HepG2 (cell line): ENCODE measurements at places on chromosomes 2 and 18.
A peak's percentile ranks its signal among the peaks of the same experiment; 100 is the strongest.

DNA sequence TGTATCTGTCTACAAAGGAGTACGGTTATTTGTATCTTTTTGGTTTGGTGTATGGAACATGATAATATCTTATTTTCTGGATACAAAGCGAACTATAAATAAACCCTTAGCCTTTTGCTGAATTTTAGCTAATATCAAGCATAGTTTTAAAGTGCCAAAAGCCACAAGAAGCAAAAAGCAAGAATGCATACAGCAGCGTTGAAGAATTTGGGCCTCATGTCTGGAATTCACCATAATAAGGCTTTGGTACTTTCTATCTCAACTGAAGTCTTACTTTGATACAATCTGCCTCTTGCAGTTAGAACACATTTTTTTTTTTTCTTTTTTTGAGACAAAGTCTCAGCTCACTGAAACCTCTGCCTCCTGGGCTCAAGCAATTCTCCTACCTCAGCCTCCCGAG is 151.5 kb downstream of the ERBB4 start:
- DNase-seq, result no peak

DNA sequence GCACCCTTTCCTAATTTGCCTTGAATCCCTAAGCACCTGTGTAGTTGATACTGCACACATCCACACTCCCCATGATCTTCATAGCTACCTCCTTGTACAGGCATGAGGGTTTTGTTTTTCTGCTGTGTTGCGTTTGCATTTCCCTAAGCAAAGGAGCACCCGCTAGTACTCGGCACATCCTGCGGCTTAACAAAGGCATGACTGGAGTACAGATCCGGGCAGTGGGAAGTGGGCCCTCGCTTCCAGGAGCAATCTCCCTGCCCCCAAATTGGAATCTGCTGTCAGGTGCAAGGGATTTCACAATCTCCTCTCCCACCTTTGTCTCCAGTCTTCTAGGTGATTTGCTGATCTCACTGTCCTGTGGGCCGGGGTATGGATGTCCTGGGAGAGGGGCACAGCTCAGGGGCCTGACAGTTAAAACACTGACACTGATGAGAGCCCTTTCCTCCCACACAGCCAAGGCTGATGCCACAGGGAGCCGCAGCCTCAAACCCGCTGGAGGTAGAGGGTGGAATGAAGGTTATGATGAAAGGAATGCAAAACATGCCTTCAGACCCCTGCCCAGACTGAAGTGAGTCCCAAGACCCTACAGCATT is 98.7 kb upstream of the THOC1 start:
- no peak for DNase-seq

DNA sequence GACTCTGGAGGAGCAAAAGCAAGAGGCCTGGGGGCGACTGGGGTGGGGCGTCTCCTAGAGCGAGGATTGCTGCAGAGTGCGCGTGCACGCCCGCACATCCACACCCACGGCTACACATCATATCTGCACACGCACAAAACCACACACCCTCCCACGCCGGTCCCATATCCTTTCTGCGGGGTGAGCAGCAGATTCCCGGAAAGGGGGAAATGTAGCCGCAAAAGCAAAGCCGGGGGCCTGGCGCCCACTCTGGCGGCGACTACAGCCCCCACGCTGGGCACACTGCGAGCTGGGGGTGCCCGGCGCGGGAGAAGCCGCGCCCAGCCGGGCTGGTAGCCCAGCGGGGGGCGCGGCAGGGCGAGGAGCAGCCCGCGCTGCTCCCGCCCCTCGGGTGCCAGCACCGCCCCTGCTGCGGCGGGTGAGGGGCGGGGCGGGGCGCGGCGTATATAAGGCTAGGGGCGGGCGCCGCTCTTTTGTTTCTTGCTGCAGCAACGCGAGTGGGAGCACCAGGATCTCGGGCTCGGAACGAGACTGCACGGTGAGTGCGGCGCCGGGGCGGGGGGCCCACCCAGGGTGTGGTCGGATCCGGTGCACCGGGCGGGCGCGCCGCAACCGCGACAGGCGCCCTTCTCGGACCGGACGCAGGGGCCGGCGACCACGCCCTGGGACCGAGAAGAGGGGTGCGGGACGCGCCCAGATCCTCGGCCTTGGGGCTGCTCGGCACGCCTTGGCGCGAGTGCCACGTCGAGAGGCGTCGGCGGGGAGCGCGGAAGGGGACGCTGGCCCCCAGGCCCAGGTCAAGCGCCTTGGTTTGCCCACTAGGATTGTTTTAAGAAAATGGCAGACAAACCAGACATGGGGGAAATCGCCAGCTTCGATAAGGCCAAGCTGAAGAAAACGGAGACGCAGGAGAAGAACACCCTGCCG is at the start of gene TMSB10:
Gene TMSB10, plus strand, starts transcription at position 476 of the 927 bp plus-strand sequence.
- DNase-seq, result peak; percentile 73

- no peak for DNase-seq
Measured at GRCh38 chr2:160550048-160550447, 56.4 kb upstream of the RBMS1 start.

GRCh38 chr2:190592831-190593230 is 56.1 kb upstream of the NAB1 start:
- no peak for DNase-seq

DNA sequence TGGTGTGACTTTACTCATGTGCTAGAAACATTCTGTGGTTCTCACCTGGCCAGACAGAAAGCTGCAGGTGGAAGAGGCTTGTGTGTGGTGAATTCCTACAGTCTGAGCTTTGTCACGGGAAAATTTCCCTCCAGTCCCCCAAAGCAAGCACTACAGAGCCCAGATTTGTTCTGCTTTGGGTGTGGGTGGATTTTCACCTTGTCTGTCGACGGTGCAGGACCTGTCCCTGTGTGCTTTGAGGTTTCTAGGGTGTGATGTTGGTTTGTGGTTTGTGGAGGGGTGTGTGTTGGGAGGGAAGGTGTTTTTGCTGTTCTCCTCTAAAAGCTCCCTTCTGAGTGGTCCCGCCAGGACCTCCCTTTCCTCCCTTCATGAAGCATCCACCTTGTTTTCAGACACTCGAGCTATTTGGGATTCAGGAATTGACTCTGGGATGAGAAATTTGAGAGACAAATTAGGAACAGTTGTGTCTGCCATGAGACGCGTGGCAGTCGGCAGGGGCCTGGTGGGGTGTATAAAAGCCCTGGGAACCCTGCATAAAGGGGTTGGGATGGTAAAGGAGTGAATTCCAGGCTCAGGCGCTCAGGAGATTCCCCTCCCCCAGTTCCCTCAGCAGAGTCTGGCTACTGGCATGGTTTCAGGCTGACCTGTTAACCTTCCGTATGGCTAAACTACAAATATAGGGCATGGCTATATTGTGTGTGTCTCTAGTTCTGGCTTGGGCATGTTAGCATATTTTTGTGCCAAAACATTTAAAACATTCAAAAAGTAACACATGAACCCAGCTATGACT is 65.5 kb downstream of the DGKD start:
- DNase-seq, result no peak

DNA sequence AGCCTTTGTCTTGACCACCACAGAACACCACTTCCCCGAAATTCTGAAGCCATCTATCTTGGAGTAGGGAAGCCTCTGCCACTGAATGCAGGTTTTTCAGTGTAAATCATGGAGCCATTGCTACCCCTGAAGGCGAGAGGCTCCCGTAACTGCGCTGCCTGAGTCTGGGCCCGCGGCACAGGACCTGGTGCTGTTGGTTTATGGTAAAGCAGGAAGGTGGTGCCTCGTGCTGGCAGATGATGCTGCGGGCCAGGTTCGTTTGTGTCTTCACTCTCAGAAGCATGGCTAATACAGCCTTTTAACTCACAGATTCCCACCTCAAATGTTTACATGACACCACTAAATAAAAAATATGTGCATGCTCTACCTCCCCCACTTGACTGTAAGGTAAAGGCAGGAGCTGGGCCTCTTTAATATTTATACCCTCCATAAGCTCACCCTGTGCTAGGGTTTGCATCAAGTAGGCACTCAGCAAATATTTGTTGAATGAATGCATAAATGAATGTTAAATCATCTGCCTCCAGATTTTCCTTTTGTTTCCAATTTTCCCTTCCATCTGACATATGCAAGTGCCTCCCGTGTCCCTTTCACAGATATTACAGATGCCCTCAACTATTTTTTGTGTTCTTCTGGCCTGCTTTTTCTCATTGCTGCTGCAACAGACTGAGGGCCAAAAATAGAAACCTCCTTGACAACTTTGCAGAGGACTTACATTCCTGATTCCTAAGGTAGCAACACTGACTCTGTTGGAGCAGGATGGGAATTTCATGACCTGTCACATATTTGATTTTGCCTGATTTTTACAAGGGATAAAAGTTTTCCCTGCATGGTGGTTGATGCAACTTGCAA is 83.5 kb upstream of the CPO start:
- DNase-seq, result no peak

DNA sequence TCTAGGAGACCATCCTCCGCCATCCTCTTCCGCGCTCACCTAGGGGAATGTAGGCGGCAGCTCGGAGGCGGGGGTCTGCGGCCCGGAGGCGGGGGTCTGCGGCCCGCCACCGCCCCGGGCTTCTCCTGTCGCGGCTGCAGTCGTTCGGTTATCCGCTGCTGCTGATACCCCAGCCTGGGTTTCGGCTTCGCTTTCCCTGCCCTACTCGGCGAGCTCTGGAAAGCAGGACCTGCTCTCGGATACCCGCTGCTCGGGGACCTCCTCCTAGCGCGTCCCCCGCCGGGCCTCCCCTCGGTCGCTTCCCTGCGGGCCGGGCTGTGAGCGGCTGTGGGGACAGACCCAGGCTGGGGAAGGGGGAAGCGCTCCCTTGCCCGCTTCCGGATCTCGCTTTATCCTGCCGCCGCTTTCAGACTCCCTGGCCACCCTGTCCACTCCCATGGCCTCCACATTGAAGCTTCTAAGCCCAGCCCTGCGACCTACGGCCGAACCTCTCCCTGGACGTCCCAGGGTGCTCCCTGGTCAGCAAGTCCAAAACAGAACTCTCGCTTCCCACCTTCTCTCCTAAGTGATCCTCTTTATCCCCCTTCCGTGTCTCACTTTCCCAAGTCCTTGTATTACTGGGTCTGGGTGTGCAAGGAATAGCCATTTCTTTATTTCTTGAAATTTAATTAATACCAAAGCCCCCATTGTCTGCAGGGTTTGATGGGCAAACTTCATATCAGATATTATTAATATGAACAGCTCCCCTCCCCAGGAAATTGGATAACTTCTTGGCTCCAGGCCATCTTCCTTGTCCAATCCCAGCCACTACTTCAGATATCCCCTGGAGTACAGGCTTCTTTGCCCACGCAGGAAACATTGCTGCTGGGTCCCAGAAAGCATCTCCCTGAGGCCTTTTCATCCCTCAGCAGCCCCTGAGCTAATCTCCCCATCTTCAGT is 769 bp downstream of the FKBP1B start:
- DNase-seq, result peak; percentile 28

DNA sequence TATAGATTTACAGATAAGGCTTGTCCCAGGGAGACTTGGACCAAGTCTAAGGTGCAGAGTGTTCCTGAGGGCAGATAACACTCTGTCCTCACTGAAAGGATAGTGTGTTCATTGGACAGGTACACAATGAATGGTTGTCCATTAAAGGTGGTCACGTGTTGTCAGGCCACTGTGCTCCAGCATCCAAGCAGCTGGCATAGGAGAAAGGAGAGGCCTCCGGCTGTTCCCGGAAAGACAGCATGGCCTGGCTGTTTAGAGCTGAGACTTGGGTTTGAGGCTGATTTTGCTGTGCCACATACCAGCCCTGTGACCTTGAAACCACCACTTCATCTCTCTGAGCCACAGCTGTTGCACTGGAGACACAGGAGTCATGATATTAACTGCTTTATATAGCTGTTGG is 19.6 kb upstream of the SULT1C3 start:
- DNase-seq, result no peak

DNA sequence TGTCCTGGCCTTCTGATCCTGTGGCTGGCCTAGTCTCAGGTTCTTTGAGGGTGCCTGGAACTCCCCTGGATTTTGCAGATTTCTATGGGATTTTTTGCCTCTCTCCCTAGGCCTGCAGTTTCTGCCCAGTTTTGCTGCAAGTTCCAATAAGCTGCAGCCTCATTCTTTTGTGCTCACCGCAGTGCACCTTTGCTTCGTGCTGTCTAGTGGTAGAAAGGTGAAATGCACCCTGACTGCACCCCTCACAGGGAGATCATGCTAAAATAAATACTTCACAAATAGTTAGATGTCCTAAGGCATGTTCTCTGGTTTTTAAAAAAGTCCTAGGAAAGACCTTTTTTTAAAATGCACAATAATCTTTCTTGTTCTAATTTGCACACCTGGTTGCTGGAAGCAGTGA is 72.5 kb downstream of the GNAL start:
- peak; percentile 10 for DNase-seq

DNA sequence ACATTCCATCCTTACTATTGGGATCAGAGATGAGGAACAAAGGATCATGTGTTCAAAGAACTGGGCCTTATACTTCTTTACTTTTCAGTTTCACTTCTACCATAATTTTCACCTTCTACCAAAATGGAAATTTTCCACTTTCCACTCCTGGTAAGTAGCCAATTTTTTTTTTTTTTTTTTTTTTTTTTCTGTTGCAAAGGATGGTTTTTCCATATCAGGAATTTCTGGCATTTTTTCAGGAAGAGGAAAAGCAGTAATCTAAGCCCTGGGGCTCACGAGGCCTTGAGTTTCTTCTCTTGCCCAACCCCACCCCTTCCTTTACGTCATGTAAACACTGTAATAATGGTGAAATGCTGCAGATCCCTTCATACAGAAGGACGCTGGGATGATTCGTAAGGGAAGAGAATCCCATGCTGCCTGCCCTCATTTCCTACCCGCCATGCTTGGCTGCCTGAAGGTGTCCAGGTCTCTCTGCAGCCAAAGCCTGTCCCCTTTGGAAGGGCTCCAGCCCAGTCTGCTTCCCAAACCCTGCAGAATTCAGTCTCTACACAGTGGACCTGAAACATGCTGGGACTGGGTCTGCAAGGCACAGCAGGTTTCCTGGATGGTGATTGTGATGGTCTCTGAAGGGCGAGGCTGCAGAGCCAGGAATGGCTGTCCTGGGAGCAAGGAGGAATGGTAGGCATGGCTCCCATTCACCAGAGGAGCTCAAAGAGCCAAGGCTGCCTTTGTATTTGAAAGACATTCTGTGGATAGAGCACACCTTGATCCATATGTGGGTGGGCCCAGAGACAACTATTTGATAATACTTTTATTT is 57.0 kb downstream of the EFR3B start:
- no peak for DNase-seq

GRCh38 chr18:73283032-73283431 is 415.2 kb upstream of the NETO1 start:
- no peak for DNase-seq

- DNase-seq, result no peak
Measured at GRCh38 chr2:241072553-241073165, 29.4 kb downstream of the MTERF4 start.

DNA sequence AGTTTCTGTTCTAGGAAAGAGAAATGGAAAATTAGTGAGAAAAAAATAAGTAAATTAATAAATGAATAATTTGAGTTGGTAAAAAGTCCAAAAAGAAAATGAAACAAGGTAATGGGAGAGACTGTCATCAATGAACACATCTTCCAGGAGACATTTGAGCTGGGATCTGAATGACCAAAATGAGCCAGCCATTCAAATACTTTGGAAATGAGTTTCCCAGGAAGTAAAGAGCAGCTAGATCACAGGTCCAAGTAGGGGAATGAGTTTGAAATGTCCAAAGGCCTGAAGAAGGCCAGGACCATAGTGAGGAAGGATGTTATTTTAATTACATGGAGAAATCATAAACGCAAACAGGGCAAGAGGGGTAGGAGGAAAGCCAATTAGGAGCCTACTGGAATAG is 6.6 kb upstream of the DNAH7 start:
- DNase-seq, result no peak
